Activated CD4-positive, alpha-beta T cell treated with anti-CD3 and anti-CD28 coated beads for 24 hours (primary cell): ENCODE measurements at places on chromosomes 11 and 22.

DNA sequence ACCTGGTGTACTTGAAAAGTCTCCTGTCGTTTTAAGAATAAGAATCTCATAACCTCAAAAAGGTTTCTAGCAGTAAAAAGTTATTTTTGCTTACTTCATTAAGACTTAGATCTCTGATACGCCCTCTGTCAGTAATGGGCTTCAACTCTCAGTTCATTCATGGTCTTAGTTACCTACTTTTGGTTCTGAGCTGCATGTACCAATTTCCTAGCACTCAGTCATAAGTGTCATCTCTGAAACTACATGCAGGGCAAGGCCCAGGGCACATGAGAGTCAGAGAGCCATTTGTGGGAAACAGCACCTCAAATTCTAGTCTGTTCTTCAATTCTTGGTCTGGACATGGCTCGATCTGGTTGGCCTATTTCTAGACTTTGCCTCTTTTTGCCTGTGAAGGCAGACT is 838.4 kb downstream of the FAM181B start:
- no peak for DNase-seq

- no peak for DNase-seq
Observed at GRCh38 chr11:107991868-107992414, 16.8 kb upstream of the CUL5 start.

- no peak for DNase-seq
Observed at GRCh38 chr11:35153280-35153679, 14.3 kb downstream of the CD44 start.

GRCh38 chr11:9047964-9048523 is 43.4 kb downstream of the SCUBE2 start:
- DNase-seq, result no peak

GRCh38 chr11:125494031-125494360 is 2.1 kb downstream of the FEZ1 start:
- DNase-seq, result no peak
